Hepatocyte (in vitro differentiated cells): ENCODE measurements at places on chromosomes 4 and X. TPM values are rescaled to one million over a fixed set of nuclear protein-coding genes. Genes with fewer than 3 reads are reported as not detected.

DNA sequence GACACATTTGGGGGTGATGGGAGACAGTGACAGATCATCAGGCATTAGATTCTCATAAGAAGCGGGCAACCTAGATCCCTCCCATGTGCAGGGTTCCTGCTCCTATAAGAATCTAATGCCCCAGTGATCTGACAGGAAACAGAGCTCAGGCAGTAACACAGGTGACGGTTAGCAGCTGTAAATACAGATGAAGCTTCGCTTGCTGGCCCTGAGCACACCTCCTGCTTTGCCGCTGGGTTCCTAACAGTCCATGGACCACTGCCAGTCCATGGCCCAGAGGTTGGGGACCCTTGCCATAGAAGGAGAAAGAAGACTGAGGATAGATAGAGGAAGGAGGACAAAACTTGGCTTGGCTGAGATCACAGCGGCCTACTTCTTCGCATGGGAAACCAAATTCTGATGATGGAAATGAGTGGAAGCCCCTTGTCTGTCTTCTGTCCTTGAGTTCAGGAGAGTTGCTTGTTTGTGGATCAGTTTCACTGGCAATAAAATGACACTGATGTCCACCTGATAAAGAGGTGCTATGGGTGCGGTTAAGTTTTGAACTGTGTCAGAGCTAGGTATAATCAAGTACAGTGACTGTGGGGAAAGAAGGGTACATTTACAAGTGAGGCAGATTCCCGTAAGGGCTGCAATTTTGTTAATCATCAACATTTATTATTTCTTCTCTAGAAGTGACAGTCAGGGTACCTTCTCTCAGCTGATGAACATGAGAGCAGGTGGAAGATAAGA is 1.7 kb upstream of the TIFA start:
- no peaks in the 10 kb centered on the region for H3K27me3 ChIP-seq
- no peak for DNase-seq
- peaks cover 11% of the 10 kb centered on the region for H3K4me1 ChIP-seq
- H3K4me3 ChIP-seq, result no peak overlapping the region
- no peaks in the 10 kb centered on the region for H3K36me3 ChIP-seq

- no peak overlapping the region for H3K4me3 ChIP-seq
- no peaks in the 10 kb centered on the region for H3K36me3 ChIP-seq
- no peak overlapping the region for H3K27ac ChIP-seq
- DNase-seq, result no peak
- no peaks in the 10 kb centered on the region for H3K4me1 ChIP-seq
Measured at GRCh38 chrX:79367907-79368306, 773 bp upstream of the ITM2A start.

- H3K4me3 ChIP-seq, result no peak overlapping the region
- no peaks in the 10 kb centered on the region for H3K36me3 ChIP-seq
- H3K4me1 ChIP-seq, result no peaks in the 10 kb centered on the region
Measured at GRCh38 chr4:19544446-19545125, 707.1 kb upstream of the SLIT2 start.

DNA sequence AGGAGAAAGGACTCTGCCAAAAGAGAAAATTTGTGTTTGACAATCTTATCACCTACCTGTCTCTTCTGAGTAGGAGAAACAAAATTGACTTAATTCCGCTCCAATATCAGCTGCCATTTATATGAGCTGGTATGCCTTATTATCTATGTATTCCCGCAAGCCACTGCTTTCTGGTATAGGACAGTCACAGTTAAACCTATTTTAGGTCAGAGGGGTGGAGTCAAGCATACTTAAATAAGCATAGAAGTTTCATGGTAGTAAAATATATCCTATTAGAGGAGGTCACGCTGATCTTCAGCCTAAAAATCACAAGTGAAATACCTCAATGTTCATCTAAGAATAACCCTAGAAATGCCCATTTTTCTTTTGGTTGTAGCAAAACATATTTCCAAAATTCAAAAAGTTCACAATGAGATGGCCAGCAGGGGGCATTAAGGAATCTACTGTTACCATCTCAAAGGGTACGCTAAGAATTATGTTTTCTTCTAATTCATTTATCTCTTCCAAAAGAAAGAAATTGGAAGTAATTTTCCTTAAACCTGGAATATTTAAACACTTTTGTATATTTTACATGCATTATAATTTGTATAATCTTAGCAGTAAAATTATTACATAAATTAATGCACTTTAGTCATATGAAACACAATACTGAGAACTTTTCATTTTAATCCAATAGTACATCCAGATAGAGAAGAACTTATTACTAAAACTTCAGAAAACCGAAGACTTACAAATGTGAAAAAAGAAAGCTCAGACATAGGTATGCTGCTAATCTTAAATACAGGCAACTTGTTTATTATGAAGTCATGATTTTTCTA is 10.5 kb downstream of the PPAT start:
- no peak overlapping the region for H3K4me3 ChIP-seq
- H3K27me3 ChIP-seq, result no peaks in the 10 kb centered on the region
- no peaks in the 10 kb centered on the region for H3K4me1 ChIP-seq

DNA sequence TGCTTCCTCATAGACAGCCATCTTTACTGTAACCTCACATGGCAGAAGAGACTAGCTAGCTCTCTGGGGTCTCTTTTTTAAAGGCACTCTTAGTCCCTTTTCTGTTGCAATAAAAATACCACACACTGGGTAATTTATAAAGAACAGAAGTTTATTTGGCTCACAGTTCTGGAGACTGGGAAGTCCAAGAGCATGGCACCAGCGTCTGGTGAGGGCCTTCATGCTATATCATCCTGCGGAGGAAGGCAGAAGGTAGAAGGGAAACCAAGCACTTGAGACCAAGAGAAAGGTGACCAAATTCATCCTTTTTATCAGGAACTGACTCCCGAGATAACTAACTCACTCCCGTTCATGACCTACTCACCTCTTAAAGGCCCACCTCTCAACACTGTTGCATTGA is 5.4 kb upstream of the ANXA5 start:
- no peak overlapping the region for H3K4me3 ChIP-seq
- H3K27ac ChIP-seq, result no peak overlapping the region
- no peaks in the 10 kb centered on the region for H3K36me3 ChIP-seq

DNA sequence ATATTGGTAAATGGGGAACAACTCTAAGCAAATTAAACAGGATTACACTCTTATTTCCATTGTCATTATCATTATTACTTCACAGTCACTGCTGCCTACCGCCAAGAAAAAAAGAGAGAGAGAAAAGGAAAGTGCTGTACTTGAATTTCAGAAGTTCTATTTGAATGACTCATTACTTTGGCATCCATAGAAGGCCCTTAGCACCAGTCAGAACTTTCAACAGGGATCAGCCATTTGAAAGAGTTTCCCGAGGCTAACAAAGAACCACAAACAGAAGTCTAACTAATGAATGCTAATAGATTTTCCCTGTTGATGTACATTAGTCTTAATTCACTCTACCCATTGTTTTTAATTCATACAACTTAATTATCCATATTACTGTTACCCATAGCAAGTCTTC is 116.3 kb downstream of the SHROOM4 start:
- peaks cover 5% of the 10 kb centered on the region for H3K4me1 ChIP-seq
- peak overlapping the region; percentile 69 for H3K27ac ChIP-seq
- DNase-seq, result peak; percentile 44
- H3K4me3 ChIP-seq, result no peak overlapping the region

The ADH1A gene
- total RNA-seq, result 37.6 and 39.0 TPM in 2 replicates

The HPSE gene
- total RNA-seq, result 1.7 and 3.7 TPM in 2 replicates

The SPANXC gene
- total RNA-seq, result not detected in 2 replicates
